ENCODE measurements at places on chromosomes 2 and 18.

DNA sequence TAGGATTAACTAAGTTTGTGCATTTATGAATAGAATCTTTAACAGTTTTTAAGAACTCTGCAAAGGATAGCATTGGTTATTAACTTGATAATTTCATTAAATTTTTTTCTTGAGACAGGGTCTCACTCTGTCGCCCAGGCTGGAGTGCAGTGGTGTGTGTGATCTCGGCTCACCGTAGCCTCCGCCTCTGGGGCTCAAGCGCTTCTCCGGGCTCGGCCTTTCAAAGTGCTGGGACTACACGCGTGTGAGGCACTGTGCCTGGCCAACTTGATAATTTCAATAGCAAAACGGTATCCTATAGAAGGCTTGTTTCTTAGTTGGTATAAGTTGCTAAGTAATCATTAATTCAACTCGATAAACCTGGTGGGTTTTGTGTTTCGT is 38.0 kb downstream of the ADNP2 start:
- DNase-seq, result no peak

DNA sequence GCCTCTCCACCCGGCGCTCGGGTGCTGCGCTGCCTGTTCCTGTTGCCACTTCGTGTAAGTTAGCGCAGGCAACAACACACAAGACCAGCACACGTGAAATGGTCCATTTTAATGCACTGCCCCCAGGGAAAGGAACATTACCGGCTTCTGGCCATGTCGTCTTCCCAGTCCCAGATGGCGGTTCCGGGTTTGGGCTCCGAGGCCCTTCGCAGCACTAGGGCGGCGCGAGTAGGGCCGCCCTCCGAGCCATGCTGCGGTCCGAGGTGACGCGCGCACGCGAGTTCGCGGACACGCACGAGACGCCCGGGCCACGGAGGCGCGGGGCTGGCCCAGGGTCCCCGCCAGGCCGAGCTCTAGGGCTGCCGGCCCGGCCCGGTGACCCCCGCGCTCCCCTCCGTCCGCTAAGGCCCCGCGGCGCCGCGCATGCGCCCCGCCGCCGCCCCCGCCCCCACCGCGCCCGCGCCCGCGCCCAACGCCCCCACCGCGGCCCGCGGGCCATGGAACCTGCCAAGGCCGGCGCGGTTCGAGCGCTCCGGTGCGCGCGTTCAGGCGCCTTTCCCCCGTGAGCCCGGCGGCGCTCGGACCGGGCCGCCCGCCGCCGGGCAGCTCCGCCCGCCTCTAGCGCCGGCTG is 367 bp upstream of the ZNF236 start:
- DNase-seq, result peak; percentile 65

- DNase-seq, result no peak
These were observed 48.1 kb upstream of the SMAD2 start for GRCh38 chr18:47978603-47979002.

DNA sequence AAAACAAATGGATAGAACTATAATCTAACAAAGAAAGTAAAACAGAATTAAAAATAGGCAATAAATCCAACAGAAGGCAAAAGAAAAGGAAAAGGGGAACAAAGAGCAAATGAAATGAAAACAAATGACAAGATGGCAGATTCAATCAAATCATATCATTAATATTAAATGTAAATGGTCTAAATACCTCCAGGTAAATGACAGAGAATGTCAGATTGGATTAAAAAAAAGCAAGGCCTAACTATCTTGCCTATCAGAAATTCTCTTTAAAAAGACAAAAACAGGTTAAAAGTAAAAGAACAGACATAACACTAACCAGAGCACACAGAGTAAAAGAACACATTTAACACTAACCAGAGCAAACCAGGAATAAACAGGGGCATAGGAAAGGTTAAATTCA is 63.1 kb upstream of the TMEM247 start:
- no peak for DNase-seq

DNA sequence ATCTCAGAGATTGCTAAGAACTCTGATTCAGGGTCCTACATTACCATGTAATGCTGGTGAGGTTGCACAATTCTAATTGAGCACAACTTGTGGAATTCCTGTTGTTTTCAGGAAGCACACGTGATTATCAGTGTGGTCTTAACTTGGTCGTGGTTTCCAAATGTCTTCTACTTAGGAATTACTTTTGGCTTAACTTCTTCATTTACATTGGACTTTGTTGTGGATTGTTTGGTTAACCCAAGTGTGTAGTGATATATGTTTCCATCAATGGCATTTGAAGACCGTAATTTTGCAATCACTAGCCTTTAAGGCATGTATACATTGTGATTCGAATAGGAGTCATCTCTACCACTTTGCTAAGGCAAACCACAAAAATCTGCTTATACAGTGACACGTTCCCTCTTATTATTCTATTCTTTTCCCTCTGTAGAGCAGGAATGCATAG is 373.3 kb downstream of the IRS1 start:
- DNase-seq, result no peak

DNA sequence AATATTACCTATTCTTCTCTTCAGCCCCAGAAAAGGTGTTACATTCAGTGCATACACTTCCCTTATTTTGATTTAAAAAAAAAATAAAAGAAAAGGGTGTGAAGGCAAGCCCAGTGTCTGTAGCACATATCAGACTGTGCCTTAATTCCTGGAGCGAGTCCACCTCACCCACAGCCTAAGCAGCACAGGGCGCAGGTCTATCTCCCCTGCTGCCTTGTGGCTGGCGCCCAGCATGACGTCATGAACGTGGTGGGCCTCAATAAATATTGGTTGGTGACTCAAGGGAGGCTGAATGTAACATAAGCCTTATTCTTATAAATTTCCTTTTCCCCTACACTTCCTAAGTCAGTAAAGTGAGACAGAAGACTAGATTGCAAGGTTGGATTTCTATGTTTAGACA is 26.4 kb downstream of the ST3GAL5 start:
- no peak for DNase-seq

GRCh38 chr2:107927034-107927534 is 59.2 kb upstream of the SLC5A7 start:
- DNase-seq, result no peak

- DNase-seq, result no peak
These were observed 187.1 kb downstream of the NRP2 start for GRCh38 chr2:205869439-205869838.

DNA sequence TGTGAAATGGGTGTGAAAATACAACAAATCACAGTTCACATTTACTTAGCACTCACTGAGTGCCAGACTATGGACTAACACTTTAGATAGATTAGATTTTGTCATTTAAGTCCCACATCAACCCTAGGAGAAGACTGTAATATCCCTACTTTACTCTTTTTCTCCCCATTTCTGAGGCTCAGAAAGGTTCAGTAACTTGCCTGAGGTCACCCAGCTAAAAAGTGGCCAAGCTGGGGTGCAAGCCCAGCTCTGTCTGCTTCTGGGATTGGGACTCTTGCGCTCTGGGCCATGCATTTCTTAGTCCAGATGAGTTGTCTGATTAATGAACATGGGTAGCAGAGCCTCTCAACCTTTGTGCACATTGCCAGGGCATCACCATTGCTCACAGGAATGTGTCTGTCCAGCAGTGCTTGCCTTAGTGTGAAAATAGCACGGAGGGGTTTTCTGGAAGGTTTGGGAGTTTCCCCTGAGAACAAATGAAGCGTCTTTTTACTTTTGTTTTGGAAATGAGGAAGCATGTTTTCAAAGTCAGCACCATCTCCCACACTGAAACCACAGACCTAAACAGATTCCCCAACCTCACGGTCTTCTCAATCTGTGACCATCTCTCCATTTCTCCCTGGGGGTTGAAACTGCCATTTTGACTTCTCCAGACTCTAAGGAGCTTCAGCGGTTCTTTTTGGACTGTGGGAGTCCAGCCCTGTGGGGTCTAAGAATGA is 31.9 kb downstream of the NRP2 start:
- peak; percentile 26 for DNase-seq

DNA sequence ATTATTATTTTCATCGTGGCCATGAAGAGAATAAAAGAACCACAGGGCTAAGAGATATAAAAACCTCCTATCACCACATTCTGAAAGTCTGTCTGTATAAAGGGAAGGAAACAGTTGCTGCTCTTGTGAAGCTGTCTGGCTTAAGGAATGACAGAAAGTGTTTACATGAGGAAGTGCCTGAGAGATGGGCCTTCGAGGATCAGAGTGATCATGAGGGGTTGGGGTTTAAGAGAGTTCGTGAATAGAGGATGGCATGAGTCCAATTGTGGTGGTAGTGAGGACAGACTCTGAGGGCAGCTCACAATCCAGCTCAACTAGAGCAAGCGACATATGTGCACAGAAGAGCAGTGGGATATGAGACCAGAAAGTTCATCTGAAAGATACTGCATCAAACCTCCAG is 65.8 kb upstream of the PIEZO2 start:
- DNase-seq, result no peak

DNA sequence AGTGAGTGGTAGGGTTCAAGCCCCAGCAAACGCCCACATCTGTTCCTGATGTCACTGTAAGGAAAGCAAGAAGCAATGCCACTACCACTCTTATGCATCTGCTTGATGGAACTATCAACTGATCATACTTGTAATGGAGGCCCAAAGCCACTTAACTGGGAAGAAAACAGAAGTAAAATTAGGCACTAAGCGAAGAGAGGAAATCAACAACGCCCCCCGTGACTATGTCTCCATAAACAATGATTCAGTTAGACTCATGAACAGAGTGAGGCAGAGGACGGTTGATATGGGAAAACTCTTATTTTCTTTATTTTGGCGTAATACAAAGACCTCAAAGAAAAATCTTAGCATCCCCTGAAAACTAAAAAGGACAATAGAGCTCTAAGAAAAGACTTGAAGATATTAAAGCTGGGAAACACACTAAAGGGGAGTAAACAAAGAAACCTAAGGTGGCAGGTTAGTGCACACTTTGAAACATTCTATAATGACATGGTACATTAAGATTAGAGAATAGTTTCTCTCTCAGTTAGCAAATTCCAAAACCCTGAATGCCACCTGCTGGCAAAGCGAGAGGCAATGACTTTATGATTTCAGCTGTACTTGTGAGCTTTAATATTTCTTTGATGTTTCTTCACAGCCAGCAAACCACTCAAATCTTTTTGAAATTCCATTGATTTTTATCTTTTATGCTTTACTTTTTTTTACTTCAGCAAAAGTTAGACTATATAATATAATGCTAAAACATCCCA is 86.5 kb downstream of the LRP2 start:
- DNase-seq, result no peak

DNA sequence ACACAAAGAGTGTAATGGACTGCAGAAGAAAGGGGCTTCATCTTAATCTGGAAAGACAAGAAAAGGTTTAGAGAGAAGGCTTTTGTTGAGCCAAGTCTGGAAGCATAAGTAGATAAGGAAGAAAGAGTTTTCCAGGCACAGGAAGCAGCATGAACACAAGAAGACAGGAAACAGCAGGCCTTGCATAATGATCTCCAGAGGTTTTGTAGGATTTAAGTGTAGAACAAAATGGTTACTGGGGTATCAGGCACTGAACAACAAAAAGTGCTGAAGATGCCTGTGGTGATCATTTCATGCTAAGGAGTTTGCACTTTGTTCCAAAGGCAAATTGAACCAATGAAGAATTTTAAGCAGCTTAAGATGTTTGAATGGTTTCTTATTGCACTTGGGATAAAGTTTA is 281.6 kb upstream of the TANK start:
- no peak for DNase-seq

DNA sequence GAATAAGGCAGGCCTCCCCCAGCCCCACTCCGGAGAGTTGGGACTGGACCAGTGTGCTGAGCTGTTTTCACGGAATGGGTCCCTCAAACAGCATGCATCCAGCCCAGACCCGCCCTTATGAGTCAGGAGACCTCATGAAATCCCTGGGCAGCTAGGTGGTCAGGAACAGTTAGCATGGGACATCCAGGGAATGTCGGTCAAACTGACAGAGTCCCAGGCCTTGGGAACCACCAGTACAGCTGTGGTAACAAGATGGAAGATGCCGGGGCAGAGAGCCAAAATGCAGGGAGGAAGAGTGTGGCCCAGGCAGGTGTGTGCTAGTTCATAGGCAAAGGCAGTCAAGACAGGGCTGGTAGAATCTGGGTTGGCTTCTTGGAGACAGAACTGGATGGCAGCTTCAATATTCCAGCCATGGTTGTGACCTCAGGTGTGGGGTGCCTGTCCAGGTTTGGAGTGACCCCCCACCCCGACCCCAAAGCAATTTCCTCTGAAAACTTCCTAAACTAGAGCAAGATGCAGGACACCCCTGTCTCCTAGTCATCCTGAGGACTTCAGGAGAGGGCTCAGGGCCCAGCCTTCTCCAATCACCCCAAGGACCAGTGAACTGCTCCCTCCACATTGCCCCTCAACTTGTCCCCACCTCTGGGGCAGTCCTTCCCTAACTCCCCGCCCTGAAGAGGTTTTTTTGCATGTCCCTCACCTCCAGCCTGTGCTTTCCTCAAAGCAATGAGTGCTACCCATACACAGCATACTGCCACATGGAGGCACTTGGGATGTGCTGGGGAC is 46.5 kb downstream of the KCNIP3 start:
- no peak for DNase-seq

DNA sequence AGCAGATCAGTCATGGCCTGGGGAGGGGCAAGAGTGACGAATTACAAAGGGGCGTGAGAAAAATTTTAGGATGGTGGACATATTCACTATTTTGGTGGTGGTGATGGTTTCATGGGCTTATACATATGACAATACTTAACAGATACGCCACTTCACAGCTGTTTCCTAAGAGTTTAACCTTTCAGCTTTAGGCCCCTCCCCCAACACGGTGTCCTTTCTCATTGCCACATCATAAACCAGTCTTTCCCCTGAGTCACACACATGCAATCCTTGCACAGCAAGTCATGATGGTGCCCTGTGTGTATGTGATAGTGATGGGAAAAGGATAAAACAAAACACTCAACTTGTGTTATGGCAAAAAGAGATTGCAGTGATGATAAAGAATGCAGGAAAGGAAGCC is 47.6 kb upstream of the IL1R1 start:
- DNase-seq, result no peak

DNA sequence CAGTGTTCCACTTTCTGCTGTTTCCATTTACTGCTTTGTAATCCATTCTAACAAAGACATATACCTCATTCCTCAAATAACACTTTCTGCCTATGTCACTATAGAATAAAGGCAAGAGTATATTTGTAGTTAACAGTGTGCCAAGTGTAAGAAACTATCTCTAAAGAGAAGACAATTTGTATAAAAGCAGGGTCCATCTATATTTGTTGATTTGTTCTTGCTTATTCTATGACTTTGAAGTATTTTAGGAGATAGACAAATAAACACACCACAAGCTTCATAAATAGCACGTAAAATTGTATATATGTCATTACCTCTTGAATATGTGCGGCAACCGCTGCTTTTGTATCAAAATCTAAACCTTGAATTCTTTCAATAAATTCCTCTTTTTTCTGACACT is 56.0 kb downstream of the CCDC88A start:
- DNase-seq, result no peak

- DNase-seq, result no peak
These were observed 110.6 kb downstream of the WDSUB1 start for GRCh38 chr2:159175927-159176326.

GRCh38 chr2:4192119-4192518 is 488.7 kb downstream of the DCDC2C start:
- DNase-seq, result no peak

DNA sequence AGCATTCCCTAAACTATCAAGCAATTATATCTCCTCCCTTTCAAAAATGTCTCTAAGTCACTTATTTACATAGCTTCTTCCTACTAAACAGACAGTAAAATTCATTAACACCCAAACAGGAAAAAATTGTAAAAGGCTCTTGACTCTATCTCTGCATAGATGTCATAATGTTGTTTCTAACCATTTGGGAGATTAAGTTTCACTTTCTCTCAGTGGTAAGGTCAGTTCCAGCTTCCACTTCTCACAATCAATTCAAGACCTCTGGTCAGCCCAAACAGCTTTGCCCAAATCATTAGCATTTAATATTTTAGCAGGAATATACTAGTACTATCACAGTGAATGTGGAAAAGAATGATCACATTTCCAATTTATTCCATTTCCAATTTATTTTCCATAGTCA is 374.3 kb upstream of the MC4R start:
- DNase-seq, result no peak
